AG09319 (cell line): ENCODE measurements at places on chromosomes 1 and 21.

DNA sequence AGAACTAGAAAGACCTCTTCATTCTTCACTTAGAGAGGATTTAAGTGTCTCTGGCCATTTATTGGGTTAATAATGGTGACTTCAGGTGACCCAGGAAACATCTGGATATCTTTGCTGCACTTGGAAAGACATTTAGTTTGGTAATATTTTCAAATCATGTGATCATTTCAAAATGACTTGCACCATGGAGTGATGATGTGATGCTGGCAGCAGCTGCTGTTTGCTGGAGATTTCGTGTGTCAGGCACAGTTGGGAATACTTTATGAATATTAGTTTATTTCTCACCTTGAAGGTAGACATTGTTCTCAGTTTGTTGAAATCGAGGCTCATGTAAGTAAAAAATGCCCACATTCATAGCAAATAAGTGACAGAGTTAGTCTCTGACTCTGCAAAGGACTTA lies 236.0 kb downstream of the DISC1 start:
- DNase-seq: no peak

DNA sequence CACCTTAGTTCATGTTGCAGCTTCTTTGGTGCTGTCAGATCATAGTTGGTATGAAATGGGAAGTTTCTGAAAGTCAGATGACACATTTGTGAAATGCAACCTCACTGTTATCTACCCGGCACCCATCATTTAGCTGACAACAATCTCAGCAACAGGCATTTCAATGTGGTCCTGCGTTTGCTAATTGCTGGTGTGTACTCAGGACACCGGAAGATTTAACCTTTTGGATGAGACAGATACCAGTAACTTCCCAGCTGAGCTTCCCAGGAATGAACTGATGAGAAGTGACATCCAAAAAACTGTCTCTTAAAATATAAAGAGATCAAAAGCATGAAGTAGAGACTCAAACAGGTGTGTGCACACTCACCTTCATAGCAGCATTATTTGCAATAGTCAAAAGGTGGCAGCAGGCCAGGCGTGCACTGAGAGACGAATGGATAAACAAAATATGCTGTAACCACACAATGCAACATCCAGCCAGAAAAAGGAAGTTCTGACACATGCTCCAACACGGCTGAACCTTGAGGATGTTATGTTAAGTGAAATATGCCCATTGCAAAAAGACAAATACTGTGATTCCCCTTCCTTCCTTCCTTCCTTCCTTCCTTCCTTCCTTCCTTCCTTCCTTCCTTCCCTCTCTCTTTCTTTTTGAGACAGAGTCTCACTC lies 7.9 kb upstream of the CLDN14 start:
- no peak for DNase-seq

DNA sequence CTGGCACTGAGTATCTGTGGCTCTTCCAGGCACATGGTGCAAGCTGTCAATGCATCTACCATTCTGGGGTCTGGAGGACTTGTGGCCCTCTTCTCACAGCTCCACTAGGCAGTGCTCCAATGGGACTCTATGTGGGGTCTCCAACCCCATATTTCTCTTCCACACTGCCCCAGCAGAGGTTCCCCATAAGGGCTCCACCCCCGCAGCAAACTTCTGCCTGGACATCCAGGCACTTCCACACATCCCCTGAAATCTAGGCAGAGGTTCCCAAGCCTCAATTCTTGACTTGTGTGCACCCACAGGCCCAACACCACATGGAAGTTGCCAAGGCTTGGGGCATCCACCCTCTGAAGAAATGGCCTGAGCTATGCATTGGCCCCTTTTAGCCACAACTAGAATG lies 18.8 kb downstream of the ODF2L start:
- DNase-seq: no peak

- no peak for DNase-seq
These were observed 125.2 kb upstream of the GALNT2 start for GRCh38 chr1:229941831-229942230.

GRCh38 chr1:205950280-205950679 lies 7.0 kb upstream of the SLC26A9 start:
- DNase-seq: no peak

- DNase-seq: no peak
These were observed 4.5 kb upstream of the NCMAP start for GRCh38 chr1:24551290-24551959.

GRCh38 chr1:153803470-153804056 lies 28.4 kb downstream of the SLC27A3 start:
- no peak for DNase-seq

DNA sequence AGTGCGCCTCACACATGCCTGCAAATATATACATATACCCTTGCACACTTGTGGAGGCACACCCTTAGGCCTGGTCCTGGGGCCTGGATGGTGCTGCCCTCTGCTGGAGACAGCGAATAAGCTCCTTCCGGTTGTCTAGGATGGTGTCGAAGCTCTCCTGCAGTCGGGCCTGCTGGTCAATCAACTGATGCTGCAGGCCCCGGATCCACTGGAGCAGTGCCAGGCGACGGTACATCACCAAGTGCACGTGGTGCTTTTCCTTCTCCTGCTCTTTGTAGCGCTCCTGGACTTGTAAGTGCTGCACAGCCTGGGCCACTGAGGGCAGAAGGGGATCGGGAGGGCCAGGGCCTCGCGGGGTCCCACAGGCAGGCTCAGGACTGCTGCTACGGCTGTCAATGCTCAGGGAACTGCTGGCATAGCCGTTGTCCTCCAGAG lies 3.1 kb downstream of the C1orf216 start:
- no peak for DNase-seq

DNA sequence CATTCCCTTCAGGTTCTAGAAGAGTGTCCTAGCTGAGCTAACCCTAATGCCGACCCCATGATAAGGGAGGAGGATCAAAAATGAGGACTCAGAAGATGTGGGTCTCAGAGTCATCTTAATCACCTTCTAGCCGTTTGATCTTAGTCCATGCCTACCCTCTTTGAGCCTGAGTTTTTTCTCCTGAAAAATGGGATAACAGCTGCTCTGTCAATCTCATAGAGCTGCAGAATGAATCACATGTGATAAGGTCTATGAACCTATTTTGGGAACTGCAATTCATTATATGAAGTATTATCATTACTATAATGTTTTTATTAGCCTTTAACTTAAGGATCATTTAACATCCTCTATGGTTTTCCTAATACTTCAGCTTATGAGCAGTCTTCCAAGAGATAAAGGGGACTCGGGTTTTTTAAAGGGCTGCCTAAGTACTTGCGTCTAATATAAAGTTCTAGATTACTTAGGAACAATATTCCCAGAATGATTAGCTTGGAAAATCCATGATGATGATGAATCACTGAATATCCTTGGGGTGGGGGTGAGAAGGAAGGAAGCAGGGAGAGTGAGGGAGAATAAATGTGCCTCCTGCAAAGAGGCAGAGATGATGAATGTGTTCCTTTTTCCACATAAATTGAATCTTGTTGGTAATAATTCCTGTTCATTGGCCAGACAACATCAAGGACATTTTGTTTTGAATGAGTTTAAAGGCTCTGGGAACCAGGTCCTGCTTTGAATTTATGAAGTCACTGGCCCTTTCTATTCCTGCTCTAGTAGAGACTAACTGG lies 66.8 kb downstream of the COLGALT2 start:
- no peak for DNase-seq

- no peak for DNase-seq
These were observed 23.4 kb upstream of the RNF187 start for GRCh38 chr1:228463559-228464455.

DNA sequence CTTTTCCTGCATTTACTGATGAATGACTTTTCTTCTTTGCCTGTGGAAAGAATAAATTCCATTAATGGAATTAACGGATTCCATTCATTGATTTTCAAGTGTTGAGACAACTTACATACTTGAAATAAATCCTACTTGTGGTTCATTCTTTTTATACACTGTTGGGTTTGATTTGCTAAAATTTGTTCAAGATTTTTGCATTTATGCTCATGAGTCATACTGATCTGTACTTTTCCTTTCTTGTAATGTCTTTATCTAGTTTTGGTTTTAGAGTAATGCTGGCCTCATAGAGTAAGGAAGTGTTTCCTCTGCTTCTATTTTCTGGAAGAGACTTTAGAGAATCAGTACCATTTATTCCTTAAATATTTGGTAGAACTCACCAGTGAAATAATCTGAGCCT lies 14.4 kb downstream of the UROD start:
- no peak for DNase-seq

DNA sequence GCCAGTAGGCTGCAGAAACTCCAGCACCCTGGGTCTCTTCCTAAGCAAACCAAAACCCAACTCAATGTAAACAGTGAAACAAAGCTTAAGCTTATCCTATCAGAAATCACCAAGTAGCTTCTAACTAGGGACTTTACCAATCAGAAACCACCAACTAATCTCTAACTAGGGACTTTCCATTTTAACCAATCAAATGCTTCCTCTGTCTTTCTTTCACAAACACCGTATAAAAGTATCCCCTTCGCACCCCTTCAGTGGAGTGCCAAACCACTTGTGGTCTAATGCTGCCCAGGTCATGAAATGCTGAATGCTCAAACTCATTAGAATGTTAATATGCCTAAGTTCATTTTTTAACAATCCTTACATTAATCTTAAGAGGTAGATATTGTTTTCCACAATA lies 250.5 kb upstream of the DUSP10 start:
- no peak for DNase-seq

GRCh38 chr1:230899841-230900251 lies 31.5 kb upstream of the C1orf198 start:
- DNase-seq: peak; percentile 47

GRCh38 chr1:46411601-46412341 lies 17.7 kb downstream of the FAAH start:
- DNase-seq: no peak

DNA sequence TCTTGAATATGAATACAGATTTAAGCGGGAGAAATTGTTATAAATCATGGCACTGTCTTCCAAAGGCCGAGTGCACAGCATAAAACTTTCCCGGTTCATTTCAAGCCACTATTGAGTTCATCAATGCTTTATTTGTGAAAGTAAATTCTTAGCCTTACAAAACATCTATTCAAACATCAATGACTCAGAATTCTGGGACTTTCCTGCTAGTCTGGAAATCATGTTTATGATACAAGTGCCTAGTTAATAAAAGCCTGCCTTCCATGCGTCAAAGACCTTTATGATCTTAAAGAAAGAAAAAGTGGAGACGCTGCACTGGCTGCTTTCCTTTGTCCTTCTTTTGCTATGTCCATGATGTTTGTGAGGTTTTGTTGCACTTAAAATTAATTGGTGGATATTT lies 137.7 kb downstream of the SETD4 start:
- DNase-seq: no peak

DNA sequence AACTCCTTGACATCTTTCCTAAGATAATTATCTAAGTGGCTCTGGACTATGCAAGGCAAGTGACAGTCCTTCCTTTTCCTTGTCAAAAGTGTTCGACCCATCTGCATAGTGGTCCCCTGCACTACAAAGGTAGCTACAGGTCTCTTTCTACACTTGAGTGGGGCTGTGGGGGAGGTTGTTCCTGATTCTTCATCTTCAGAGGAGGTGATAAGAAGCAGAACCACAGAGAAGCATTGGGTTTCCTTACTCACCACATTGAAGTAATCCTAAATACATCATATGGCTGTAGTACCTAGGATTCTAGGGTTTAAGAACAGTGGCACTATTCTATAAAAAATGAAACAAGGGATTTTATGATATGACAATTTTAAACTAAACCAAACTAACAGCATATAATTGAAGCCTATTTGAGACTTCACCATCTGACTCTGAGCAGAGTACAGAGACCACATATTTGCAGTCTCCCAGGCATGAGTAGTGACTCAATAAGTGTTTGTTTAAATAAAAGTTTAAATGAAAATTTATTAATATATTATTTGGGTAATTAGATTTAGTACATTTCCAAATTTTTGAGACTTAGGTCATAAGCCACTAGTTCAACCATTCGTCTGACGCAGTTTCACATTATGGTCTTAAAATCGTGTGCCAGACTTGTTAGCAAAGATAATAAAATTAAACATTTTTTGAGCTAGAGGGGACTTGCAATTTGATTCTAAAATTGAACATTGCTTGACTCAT lies 54.9 kb upstream of the NEK7 start:
- no peak for DNase-seq
